ENCODE measurements at places on chromosomes 4 and X. TPM values are rescaled to one million over a fixed set of nuclear protein-coding genes. Genes with fewer than 3 reads are reported as not detected.

DNA sequence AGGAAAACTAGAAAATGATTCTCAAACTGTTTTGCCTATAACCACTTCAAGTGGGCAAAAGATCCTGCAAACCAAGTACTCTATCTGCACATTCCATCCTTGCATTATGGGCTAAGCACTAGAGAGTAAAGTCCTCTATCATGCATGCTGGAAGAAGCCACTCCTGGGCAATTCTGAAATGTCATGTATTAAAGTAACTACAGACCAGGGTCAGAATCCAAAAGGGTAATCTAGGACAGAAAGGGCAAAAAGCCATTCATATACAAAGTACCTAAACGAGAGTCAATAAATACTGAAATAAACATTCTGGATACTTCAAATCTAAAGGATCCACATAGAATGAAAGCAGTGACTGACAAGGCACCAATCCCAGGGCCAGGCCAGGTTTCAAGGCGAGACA lies 1.0 kb downstream of the SNX12 start:
- peaks cover 6% of the 10 kb centered on the region for H3K4me1 ChIP-seq
- H3K27ac ChIP-seq, result peak overlapping the region; percentile 84
- H3K4me3 ChIP-seq, result peak overlapping the region; percentile 81
- DNase-seq, result no peak

DNA sequence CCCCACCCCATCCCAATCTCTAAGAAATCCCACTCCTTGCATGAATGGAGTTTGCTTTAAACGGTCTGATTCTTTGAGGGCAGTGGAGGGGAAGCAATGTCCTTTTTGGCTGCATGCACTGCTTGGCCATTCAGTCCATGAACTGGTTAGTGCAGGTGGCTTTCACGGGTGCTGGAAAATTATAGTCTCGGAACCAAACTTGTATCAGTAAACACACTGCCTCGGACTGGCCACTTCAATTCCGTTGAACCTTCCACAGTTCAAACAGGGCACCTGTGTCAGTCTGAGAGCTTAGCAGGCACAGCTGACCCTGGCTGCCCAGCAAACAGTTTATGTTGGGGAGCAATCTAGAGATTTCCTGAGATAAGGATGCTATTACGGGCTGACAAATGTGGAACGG lies 255.6 kb downstream of the DHX15 start:
- no peak overlapping the region for H3K27ac ChIP-seq
- H3K36me3 ChIP-seq, result no peaks in the 10 kb centered on the region
- H3K4me1 ChIP-seq, result no peaks in the 10 kb centered on the region
- H3K4me3 ChIP-seq, result no peak overlapping the region
- no peaks in the 10 kb centered on the region for H3K27me3 ChIP-seq
- DNase-seq, result no peak

DNA sequence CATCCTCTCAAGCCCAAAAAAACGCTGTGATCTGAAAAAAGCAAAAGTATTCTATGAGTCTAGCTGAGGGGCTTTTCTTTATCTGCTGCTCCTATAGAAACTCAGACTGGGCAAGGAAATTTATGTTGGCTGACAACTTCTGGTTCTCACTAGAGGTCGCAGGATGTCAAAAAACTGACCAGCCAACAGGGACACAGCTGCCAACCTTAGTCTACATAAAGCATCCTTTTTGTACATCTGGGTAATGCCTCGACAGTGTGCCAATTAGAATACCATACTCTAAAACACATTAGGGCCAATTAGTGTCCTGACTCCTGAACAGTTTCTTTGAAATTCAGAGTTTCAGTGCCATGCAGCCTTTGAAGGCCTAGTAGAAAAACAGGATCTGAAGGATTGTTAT lies 8.8 kb upstream of the TLL1 start:
- H3K36me3 ChIP-seq, result no peaks in the 10 kb centered on the region
- no peak for DNase-seq
- no peak overlapping the region for H3K4me3 ChIP-seq
- no peaks in the 10 kb centered on the region for H3K27me3 ChIP-seq

- no peaks in the 10 kb centered on the region for H3K4me1 ChIP-seq
- H3K27me3 ChIP-seq, result no peaks in the 10 kb centered on the region
- DNase-seq, result no peak
- H3K27ac ChIP-seq, result no peak overlapping the region
Measured at GRCh38 chr4:123517971-123518370, 121.4 kb downstream of the SPRY1 start.

- no peaks in the 10 kb centered on the region for H3K27me3 ChIP-seq
- no peak overlapping the region for H3K27ac ChIP-seq
- no peak overlapping the region for H3K4me3 ChIP-seq
- no peak for DNase-seq
- no peaks in the 10 kb centered on the region for H3K4me1 ChIP-seq
Measured at GRCh38 chrX:31397119-31397518, 325.3 kb upstream of the FTHL17 start.

DNA sequence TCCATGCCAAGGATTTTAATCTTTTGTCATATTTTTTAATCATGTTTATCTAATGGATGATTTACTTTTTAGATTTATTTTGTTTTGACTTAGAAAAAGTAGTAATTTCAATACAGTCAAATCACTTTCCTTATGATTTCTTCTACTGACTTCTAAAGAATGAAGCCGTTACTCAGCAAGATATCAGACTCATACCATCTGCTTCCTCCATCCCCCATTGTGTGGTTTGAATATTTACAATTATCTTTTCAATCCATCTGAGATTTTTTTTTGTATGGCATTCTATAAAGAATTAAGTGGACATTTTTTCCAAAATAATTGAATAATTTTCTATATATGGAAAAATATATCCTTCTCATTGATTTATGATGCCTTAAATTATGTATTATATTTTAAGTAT lies 565.4 kb upstream of the ATOH1 start:
- no peaks in the 10 kb centered on the region for H3K27me3 ChIP-seq
- no peak overlapping the region for H3K27ac ChIP-seq
- H3K4me1 ChIP-seq, result no peaks in the 10 kb centered on the region

GRCh38 chrX:136659174-136659573 lies 11.2 kb downstream of the CD40LG start:
- no peaks in the 10 kb centered on the region for H3K27me3 ChIP-seq
- H3K36me3 ChIP-seq, result no peaks in the 10 kb centered on the region
- DNase-seq, result no peak
- no peak overlapping the region for H3K27ac ChIP-seq

DNA sequence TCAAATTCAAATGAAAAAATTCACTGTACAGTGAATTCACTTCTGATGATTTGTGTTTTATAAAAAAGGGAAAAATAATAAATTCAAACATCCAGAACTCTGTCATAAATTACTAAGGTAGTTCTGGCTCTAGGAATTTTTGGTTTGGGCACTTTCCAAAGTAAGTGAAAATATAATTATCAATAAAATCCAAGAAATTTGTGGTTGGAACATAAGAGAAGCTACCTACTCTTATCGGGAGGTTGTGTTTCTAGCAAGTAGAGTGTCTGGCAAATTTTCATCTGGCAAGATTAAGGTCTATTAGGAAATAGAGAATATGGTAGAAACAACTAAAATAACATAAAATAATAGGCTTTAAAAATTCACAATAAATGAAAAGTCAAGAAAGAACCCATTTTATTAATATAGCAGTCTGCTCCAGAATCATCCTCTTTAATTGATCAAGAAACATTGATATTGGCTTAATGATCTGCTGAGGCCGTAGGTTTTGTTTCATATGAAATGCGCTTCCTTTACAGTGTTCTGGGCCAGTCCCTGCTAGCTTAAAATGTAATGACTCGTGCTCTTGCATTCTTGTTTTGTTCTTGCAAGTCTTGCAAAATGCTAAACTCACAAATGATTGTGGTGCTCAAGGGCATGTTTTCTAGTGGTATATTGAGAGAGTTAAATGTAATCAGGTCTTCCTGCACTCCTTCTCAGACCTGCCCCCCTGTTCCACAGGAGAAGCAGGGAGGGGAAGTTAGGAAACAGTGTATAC lies 331.4 kb downstream of the RAPGEF2 start:
- H3K27me3 ChIP-seq, result no peaks in the 10 kb centered on the region
- H3K4me3 ChIP-seq, result no peak overlapping the region
- peaks cover 13% of the 10 kb centered on the region for H3K4me1 ChIP-seq
- no peak for DNase-seq
- no peak overlapping the region for H3K27ac ChIP-seq
- H3K36me3 ChIP-seq, result no peaks in the 10 kb centered on the region

NPY2R gene
- total RNA-seq, result not detected

ZMAT1 gene
- 5.3 TPM for total RNA-seq

TMEM271 gene
- total RNA-seq, result not detected

SLC16A2 gene
- total RNA-seq, result 4.7 TPM

NRK gene
- 2.8 TPM for total RNA-seq

Data from heart left ventricle (tissue), 16 donors.